ENCODE measurements at places on chromosomes 16 and 17.

DNA sequence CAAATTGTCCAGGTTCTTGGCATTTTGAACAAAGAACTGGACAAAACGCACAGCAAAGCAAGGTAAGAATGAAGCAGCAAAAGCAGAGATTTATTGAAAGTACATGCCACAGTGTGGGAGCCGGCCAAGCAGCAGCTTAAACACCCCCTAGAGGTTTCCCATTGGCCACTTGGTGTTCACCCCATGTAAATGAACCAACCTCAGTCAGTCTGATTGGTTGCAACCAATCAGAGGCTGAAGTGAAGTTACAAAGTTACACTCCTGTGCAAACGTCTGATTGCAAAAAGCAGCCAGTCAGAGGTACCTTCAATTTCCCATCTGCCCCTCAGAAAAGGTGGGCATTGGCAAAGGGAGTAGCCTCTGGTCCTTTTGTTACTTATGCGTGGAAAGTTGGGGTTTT is 8.8 kb upstream of the ZNF263 start:
- no peak for DNase-seq

DNA sequence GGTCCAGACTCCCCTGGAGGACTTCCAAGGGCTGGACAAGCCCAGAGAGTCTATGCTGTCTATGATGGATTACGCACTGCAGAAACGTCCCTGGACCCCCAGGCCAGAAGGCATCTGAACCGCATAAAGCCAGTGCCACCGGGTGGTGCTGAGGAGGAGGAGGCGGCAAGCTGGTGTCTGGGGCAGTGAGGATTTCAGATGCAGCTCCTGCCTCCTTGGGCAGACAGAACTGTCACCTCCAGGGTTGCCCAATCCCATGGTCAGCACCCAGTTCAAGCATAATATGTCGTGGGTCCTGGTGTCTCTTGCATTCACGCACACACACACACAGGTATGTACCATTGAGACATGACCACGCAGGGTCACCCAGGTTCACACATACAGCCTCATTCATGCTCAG is 25.6 kb downstream of the RAP1GAP2 start:
- no peak for DNase-seq

GRCh38 chr17:55722016-55722736 is 488 bp downstream of the TMEM100 start:
- DNase-seq, result no peak

GRCh38 chr16:86970279-86970678 is 346.9 kb downstream of the C16orf95 start:
- DNase-seq, result no peak

- DNase-seq, result no peak
Observed at GRCh38 chr16:60414613-60415012, 1621.6 kb downstream of the CDH8 start.

GRCh38 chr17:64134216-64134970 is 4.4 kb upstream of the ERN1 start:
- no peak for DNase-seq

- DNase-seq, result no peak
Observed at GRCh38 chr17:49616601-49617131, 41.0 kb downstream of the NXPH3 start.

DNA sequence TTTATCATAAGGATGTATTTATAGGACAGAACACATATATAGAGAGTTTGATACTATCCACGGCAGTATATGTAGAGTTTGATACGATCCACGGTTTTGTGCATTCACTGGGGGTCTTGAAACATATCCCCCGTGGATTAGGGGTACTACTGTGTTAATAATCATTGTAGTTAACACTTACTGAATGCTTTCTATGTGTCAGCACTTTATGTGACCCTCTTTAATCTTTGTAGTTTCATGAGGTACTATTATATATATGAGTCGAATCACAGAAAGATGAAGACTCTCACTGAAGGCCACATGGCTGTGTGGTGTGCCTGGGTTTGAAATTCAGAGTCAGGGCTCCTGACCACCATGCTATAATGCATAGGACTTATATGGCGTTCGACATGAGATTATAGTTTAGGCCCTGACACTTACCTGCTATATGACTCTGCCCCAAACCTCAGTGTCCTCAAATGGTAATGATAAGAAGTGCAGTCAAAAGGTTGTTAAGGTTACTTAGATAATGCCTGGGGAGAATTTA is 4.3 kb upstream of the HEATR6 start:
- DNase-seq, result no peak

DNA sequence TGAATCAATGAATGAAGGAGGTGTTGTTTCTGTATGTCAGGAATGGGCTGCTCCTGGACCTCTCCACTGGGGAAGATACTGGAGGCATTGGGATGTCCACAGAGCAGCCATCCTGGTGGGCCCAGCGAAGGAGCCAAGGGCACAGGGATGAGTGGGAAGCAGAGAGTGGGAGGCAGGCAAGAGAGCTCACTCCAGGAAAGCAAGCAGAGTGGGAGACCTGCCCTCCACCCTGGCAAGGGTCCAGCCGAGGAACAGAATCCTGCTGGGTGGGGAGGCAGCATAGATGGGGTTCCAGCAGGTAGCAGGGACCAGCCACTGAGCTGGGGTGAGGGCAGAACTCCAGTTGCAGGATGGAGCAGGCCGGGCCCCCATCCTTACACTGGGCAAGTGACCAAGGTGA is 71.9 kb upstream of the AMZ2 start:
- no peak for DNase-seq

DNA sequence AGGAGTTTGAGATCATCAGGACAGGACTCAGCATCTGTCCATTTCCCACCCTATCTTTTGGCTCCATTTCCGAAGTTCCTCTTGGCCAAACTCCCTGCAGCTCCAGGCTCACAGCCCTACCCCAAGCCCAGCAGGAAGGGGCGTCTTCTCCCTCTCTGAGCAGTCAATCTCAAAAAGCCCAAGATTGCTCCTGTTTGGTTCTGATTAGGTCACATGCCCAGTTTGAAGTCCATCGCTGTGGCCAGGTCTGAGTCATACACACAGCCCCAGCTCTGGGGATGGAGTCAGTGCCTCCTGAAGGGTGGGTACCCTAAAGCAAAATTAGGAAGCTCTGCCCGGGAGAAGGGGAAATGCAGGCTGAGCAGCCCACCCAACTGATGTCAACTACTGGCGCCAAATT is 23.9 kb downstream of the SNX20 start:
- DNase-seq, result no peak
